IMR-90 (cell line): ENCODE measurements at places on chromosomes 3 and 15. TPM values are rescaled to one million over a fixed set of nuclear protein-coding genes. Genes with fewer than 3 reads are reported as not detected.

DNA sequence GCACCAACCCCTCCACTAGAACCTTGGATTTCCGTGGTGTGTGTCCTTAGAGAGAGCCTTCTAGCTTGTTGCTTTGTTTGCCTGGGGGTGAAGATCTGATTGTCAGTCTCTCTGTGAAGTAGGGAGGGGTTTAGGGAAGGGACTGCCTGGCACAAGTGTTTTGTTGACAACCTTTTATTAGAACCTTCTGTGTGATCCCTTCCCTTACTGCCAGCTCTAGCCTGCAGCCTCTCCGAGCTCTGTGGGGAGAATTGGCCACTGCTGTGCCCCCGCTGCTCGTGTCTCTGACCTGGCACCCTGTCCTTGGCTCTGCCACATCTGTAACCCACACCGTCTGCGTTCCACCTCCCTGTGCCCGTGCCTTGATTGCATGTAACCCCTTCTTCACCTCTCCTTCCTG, 30.9 kb upstream of the PCSK6 start:
- DNase-seq, result no peak

GRCh38 chr3:109045271-109046040, 72.5 kb downstream of the MORC1 start:
- DNase-seq, result no peak

DNA sequence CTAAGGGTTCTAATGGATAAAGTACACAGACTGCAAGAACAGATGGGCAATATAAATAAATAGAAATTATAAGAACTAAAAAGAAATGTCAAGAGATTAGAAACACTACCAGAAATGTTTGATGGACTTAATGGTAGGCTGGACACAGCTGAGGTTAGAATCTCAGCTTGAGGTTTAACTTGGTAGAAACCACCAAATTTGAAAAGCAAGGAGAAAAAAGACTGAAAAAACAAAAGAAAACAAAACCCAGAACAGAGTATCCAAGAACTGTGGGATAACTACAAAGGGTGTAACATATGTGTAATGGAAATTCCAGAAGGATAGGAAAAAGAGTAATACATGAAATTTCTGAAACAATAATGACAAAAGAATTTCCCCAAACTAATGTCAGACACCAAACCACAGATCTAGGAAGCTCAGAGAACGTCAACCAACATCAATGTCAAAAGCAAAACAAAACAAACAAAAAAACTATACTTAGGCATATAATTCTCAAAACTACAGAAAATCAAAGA, 35.0 kb downstream of the RFX7 start:
- peak; percentile 23 for DNase-seq

DNA sequence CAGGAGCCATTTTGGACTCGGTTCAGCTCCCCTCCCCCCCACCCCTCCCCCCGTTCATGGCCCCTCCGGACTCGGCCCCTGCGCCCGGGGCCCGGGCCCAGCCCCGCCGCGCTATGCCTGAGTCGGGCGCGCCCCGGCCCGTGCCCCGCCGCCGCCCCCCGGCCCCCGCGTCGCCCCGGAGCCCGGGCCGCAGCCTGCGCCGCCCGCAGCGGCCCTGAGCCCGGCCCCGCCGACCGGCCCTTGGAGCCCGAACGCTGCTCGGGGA, 155 bp downstream of the ACVR2B start:
- DNase-seq, result no peak

GRCh38 chr15:73908030-73908821, 18.0 kb upstream of the LOXL1 start:
- peak; percentile 64 for DNase-seq

ZNF662 gene
- 0.28 and 0.54 TPM in 2 replicates for total RNA-seq

DNA sequence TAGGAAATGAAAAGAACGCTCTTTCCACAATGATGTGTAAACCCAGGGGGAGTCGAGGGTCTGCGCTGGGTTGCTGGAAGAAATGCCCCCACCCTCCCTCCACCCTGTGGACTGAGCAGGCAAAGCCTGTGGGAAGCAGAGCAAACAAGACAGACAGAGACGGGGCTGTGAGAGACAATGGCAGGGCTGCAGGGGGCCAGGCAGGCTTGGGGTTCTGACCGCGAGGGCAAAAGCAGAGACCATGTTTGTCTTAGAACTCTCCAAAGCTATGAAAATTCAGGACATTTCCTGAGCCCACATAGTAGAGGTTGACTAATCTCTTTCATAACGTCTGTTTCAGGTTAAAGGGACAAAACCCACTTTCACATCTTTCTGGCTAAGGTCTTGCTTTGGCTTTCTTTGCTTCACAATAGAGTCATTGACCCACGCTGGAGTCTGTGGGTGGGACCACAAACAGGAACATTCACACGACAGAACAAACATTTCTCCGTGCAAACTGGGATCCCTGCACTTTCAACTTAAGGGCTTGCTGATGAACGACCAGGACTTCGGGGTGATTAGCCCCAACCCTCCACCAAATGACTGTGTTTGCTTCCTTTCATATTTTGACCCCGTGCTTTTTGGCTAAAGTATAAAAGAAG, 156.0 kb upstream of the TPM1 start:
- DNase-seq, result peak; percentile 37

- no peak for DNase-seq
These were observed 797 bp upstream of the THPO start for GRCh38 chr3:184378651-184379357.

DNA sequence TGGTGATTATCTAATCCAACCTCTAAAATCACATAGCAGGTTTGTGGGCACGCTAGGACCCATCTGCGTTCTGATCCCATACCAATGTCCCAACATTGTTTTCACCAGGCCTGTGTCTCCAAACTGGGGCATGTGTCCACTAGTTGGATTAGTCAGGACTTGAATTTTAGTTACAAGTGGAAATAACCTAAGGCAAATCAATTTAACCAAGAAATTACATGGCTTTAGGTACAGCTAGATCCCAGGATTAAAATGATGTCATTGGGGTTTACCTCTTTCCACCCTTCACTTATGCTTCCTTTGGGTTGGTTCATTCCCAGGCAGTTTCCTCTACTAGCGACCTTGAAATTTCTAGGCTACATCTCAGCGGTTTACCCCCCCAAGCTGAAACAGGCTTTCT, 47.2 kb upstream of the PXYLP1 start:
- DNase-seq, result no peak

- DNase-seq, result no peak
These were observed 4.2 kb upstream of the PLEKHO2 start for GRCh38 chr15:64837502-64837901.

GRCh38 chr3:70728311-70728710, 415.9 kb upstream of the MDFIC2 start:
- peak; percentile 54 for DNase-seq

GRCh38 chr15:88454236-88454635, 13.0 kb downstream of the MRPL46 start:
- peak; percentile 39 for DNase-seq

GRCh38 chr3:30474371-30474770, 132.0 kb upstream of the TGFBR2 start:
- no peak for DNase-seq

- no peak for DNase-seq
These were observed 285.1 kb upstream of the STAC start for GRCh38 chr3:36095238-36095637.

DNA sequence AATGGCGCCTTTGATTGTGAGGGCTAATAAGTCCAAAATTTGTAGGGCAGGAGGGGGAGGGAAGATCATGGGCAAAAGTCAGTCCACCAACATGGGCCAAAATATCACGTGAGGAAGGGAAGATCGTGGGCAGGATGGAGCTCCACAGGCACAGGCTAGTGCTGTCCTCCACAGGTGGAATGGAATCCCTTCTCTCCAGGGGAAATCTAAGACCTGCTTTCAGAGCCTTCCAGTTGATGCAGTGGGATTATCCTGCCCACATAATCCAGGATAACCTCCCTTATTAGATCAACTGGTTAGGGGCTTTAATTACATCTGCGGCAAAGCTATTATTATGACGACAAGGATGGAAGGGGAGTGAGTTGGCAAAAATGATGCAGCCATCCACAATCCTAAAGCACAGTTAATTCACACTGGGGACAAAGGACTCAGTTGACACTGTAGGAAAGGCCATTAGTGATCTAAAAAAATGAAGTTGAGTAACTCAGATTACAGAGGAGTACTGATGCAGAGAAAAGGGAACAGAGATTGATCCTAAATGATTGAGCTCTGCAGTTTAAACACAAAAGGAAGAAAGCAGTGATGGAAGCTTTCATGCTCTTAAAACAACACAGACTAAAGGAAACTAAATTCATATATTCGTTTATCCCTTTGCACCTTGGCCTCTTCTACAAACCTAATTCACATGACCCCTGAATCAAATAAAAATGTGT, 159.8 kb downstream of the AKAP13 start:
- no peak for DNase-seq

LMLN gene
- 3.3 and 3.9 TPM in 2 replicates for total RNA-seq

DNA sequence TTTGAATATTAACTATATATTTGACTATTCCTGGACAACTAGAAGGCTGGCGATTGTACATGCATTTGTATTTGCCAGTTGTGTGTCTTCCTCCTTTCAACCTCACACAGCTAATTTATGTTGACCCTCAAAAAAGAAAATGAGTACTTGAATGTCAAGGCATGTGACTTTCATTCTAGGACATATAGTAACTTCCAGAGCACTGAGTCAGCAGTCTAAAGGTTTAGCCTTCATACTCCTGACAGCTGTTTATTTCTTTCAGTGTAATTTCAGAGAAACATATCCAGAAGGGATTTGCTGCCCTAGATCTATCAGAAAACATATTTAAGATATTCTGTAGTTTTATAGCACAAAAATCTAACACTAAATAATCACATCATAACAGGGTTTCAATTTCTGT, 74.6 kb upstream of the GOLGA8J start:
- no peak for DNase-seq

OIP5 gene
- 4.1 and 7.5 TPM in 2 replicates for total RNA-seq

GUCA1C gene
- not detected in 2 replicates for total RNA-seq

- no peak for DNase-seq
These were observed 3.3 kb downstream of the P2RY14 start for GRCh38 chr3:151275091-151275490.

GRCh38 chr3:132016061-132017041, 18.5 kb downstream of the CPNE4 start:
- DNase-seq, result no peak

DNA sequence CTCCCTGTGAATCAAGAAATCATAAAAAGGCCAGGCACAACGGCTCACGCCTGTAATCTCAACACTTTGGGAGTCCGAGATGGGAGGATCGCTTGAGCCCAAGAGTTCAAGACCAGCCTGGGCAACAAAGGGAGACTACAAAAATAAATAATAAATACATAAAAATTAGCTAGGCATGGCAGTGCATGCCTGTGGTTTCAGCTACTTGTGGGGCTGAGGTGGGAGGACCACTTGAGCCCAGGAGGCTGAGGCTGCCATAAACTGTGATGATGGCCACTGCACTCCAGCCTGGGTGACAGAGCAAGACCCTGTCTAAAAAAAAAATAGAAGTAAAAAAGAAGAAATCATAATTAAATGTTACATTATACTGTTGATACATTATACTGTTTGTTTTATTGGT, 28.0 kb upstream of the DCUN1D1 start:
- DNase-seq, result no peak

DNA sequence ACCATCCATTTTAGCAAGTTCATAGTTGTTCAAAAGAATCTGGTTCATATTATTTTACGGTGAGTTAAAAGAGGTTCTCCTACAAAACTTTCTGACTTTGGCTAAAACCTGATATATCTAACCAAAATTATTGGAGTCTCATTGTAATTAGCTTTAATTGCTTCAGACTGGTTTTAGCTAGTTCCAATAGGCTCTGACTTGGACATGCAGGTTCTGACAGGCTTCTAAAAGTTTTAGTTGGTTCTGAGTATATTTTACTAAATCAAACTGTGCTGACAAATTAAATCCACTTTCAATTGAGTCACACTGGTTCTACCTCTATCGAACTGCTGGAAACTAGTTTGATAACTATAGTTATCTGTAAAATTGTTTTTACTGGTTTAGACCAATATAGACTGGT, 42.1 kb upstream of the RSL24D1 start:
- no peak for DNase-seq

GRCh38 chr15:33160581-33161165, 33.8 kb downstream of the FMN1 start:
- DNase-seq, result no peak

- DNase-seq, result no peak
These were observed 174.5 kb downstream of the MEIS2 start for GRCh38 chr15:36925653-36926426.

DNA sequence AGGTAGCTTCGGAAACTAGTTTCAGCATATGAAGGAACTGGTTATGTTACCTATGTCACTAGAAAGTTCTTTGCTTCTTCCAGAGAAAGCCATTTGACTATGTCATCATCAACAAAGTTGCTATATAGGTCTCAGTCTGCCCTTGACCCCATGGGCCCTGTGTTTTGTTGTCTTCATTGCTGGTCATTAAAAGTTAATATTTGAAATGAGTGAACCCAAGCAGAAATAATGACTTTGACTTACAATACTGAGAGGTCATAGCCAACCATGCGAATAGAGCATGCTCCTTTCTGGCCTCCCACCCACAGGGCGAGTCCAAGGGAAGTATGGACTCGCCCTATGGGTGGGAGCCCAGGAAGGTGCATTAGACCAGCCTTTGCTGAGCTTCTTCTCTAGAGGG, 40.9 kb downstream of the APH1B start:
- no peak for DNase-seq
